ENCODE measurements at places on chromosomes 13 and 19.

DNA sequence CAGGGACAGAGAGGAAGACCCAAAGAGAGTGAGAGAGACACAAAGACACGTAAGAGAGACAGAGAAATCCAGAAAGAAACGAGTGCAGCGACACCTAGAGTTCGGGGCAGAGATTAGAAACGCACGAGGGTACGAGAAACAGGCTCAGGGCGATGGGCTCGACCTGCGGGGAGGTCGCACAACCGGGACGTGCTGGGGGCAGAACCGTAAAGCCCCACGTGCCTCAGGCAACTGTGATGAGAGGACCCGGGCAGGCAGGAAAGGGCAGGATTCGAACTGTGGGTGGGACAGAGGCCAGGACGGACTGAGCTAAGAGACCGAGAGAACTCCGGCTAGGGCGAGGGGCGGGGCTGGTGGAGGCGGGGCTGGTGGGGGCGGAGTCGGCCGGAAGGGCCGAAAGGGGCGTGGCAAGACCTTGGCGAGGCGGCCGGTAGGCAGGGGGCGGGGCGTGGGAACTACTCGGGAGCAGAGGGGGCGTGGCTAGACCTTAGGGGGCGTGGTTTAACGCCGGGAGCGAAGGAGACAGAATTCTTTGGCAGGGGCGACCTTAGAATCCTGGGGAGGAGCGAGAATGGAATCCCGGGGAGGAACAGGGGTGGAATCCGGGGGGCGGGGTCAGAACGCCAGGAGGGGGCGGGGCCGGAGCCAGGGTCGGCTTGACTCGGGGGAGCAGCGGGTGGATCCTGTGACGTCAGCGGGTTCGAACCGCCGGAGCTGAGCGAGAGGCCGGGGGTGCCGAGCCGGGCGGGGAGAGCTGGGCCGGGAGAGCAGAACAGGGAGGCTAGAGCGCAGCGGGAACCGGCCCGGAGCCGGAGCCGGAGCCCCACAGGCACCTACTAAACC lies at the start of gene NECTIN2:
Gene NECTIN2, plus strand, starts transcription at position 686 of the 843 bp plus-strand sequence. CDS start 229 bp downstream, outside the sequence.
- peak; percentile 93 for DNase-seq

GRCh38 chr19:38726761-38727301 lies 17.4 kb downstream of the CAPN12 start:
- no peak for DNase-seq

DNA sequence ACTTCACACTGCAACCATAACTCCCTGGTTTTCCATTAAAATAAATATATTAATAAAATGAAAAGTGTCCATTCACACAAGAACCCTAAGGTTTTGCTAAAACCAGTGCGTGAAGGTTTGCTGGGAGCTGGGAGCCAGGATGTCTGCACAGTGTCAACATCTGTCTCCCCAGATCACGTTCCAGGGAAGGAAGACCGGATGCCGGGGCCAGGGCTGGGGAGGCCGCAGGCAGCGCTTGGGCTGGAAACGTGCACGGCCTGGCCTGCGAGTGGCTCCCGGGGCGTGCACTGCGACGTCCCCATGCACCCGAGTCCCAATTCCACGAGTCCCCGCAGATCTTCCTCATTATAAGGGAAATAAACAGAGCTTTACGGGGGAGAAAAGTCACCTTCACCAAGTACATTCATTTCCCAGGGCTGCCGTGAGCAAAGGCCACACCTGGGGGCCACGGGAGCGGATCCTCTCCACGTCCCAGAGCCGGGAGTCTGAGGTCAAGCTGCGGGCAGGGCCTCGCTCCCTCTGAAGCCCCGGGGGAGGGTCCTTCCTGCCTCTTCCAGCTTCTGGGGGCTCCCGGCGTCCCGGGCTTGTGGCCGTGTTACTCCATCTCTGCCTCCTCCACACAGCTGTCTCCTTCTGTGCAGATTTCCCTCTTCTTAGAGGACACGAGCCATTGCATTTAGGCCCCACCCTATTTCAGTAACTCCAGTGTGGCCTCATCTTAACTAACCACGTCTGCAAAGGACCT lies 12.8 kb downstream of the SHC2 start:
- DNase-seq, result no peak

GRCh38 chr19:49690656-49691242 lies at the start of gene CPT1C:
Gene CPT1C (plus strand): TSS chr19:49691116. CDS start chr19:49692253, 1,137 bp downstream.
- DNase-seq, result peak; percentile 58

GRCh38 chr13:100440751-100441425 lies 147.7 kb downstream of the GGACT start:
- DNase-seq, result no peak

DNA sequence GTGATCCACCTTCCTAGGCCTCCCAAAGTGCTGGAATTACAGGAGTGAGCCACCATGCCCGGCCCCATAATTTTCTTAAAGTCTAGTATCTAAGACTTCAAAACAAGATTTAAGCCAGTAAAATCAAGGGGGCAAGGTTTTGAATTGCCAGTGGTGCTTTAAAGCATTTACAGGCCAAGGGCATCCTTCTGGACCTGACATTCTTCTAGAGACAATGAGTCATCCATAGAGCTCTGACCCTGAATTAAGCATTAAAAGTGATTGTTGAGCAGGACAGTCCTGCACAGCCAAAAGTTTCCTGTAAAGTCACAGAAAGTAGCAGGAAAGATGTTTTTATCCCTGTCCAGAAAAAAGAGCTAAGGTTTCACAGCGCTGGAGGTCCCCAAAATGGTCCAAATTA lies 50.9 kb upstream of the ATP12A start:
- no peak for DNase-seq

DNA sequence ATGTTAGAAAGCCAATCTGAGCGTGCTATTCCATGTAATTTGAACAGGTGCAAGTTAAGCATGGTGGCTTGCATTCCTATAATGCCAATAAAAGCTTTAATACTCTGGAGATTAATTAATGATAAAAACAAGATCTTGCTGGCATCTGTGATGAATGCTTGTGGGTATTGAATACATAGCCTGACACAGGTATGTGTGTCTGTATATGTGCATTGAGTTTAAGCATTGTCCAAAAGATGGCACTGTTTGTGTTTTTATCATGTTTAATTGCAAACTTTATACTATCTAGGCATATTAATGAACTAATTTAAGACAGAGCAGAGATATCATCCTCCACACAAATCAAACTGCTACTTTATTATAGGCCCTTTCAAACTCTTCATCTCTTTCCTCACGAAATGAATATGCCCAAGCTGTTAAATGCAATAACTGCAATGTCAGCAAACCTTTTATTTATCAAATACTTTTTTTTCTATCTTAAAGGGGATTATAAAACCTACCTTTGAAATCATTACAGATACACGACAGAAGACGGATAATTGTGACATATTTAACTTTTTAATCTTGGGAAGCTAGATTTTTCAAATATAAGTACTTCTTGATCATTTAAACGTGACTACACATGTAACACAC lies 86.5 kb downstream of the TNFSF11 start:
- no peak for DNase-seq

DNA sequence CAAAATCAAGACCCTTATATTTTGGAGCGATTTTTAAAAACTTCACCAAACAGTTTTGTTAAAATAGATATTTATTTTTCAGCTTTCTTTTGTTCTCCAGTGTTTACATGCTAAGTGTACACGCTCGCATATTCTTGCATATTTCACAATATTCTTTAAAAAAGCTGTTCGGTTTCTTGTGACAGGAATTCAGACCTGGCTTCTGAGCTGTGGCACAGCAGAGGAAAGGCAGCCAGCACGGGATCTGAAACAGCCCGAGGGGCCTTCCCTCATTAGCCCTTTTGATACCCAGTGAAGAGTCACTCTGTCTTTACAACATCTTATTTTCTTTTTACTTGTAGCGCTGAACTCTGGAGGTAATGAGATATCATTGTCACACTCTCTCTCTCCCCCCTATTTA lies 234.0 kb downstream of the B3GLCT start:
- no peak for DNase-seq

GRCh38 chr13:98303858-98304257 lies 126.8 kb upstream of the RNF113B start:
- DNase-seq, result no peak

- no peak for DNase-seq
These were observed 3.2 kb downstream of the LSM4 start for GRCh38 chr19:18319591-18320135.

DNA sequence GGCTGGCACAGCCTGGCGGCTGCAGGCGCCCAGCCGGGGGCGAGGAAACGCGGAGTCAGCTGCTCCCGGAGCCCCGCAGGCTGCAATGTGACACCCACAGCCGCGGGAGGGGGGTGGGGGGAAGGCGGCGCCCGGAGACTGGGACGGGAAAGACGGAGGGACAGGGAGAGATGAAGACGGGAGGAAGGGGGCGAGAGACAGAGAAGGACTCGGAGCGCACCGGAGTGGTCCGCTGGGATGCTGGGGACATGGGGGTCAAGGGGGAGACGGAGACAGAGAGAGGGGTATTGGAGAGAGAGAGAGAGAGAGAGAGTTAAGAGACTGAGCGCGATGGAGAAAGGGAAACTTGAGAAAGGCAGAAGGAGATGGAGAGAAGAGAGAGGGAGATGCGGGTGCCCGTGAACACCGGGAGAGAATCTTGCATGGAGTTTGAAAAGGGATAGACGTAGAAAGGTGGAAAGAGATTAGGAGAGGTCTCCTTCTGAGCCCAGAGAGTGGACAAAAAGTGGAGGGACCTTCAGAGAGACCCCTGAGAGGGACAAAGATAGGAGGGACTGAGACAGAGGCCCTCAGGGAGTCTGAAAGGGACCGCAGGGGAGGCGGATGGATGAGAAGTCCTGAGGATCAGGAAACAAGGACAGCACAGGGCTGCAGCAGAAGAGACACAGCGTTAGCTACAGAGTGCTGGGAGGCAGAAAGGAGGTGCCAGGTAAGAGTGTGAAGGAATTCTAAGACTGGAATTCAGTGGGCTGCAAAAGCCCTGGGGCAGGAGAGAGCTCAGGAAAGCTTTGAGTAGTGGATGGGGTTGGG lies 1.0 kb downstream of the SCN1B start:
- DNase-seq, result no peak

GRCh38 chr13:91534996-91535395 lies 136.6 kb downstream of the GPC5 start:
- no peak for DNase-seq

DNA sequence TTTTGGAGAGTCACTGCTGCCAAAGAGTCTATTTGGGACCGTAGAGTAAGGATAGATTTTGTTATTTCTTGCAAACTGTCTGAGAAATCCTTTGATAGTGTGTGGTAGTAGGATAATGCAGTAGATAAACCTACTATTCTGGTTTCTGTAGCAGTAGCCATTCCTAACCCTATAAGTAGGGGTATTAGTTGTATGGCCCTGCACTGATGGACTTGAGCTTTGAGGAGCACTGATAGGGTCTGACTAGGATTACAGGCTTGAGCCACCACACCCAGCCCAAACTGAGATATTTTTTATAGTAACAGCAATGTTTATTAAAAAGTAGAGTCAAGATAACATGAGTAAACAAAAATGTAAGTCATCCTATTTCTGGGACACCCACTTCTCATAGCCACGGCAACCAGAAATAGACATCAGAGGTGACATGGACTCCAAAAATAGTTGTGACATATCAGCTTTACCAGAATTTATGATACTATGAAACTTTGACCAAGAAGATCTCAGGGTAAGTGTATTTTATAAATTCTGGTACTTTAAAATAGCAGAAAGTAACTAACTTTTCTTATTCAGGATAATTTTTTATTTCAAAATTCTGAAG lies 479.1 kb downstream of the SUCLA2 start:
- DNase-seq, result no peak

GRCh38 chr19:40576585-40577451 lies at the start of gene SHKBP1:
Gene SHKBP1 (plus strand): TSS chr19:40576873. CDS start chr19:40576900, 27 bp downstream.
- DNase-seq, result peak; percentile 73

DNA sequence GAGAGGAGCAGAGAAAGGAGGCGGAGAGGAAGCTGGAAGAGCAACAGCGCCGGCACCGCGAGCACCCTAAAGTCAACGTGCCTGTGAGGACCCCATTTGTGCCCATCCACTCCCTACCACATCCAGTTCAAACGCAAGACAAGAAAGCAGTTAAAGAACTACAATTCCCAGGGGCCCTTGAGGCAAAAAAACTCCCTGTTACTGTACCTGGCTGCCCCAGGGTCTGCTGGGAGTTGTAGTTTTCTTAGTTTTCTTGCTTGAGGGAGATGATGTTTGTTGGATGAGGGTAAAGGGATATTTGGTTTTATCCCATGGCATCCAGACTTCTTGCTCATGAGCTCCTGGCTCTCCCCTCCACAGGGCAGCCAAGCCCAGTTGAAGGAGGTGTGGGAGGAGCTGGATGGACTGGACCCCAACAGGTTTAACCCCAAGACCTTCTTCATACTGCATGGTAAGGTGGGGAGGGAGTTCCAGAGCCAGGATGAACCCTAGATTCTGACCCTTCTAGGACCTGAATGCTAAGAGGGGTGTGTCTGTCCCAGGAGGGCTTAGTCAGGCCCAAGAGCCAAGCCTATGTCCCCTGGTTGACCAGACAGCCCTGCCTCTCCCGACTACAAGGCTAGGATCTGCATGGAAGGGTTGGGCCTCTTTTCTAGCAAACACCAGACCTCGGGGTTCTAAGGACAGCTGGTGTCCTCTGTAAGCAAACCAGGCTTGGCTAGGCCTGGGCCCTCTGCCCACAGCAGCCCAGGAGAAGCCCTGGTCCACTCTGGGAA lies 13.2 kb downstream of the NUCB1 start:
- DNase-seq, result no peak

- DNase-seq, result no peak
These were observed 12.2 kb upstream of the UBE2L5 start for GRCh38 chr13:30409886-30410704.

GRCh38 chr13:32200741-32201140 lies 114.4 kb downstream of the ZAR1L start:
- DNase-seq, result no peak

GRCh38 chr13:91399189-91400062 lies 1.0 kb downstream of the GPC5 start:
- no peak for DNase-seq

DNA sequence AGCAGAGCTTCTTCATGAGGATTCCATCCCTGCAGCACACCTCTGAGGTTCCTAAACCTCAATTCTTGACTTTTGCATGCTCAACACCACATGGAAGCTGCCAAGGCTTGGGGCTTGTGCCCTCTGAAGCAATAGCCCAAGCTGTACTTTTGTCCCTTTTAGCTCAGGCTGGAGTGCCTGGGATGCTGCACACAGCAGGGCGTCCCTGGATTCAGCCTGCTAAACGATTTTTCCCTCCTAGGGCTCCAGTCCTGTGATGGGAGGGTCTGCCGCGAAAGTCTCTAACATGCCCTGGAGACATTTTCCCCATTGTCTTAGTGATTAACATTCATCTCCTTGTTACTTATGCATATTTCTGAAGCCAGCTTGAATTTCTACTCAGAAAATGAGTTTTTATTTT lies 98.3 kb downstream of the SLITRK5 start:
- DNase-seq, result no peak

GRCh38 chr13:33127009-33127551 lies 110.9 kb downstream of the KL start:
- DNase-seq, result no peak

Measured in NCI-H1048 (cell line).